SK-N-SH treated with all-trans-retinoic acid at 6 μM for 48 hours (cell line): ENCODE measurements at places on chromosomes 4 and X.

GRCh38 chr4:69689599-69689998, 36.6 kb upstream of the UGT2A1 start:
- peak; percentile 67 for ATAC-seq

DNA sequence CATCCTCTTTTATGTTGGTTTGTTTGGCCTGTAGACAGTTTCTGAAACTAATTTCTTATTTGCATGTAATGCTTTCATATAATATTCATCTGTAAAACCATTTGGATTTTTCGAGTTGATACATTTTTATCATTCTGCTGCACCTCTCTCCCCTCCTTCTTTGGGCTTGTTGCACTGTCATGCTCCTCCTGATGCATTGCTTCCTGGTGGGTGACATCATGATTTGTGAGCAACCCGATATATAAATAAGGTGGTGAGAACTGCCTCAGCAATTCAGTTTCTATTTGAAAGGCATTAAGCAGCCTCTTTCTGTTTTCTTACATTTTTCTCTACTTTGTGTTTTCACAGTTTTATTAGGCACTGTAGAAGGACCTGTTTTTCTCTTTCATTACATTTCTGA, 515.7 kb downstream of the RPA4 start:
- peak; percentile 81 for ATAC-seq

GRCh38 chr4:7658341-7659204, 223.8 kb upstream of the PSAPL1 start:
- ATAC-seq = no peak

- ATAC-seq = peak; percentile 99
These were observed 89.6 kb upstream of the PRPS2 start for GRCh38 chrX:12701628-12702027.

DNA sequence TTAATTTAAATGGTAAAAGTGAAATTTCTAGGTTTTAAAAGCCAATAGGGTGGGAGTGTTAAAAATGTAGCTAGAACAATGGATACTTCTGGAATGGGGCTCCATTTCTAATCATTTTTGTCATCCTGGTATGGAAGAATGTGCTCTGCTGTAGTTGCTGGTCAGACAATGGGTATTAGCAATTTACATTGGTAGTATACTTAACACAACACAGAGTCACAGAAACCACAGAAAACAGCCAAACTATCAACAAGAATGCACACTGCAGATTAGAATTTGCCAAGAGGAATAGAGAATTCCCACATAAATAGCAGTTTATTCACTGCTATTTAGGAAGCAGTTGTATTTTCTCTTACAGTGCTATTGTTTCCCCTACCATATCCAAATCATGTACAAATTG, 319.6 kb downstream of the PPP3CA start:
- ATAC-seq = no peak

- ATAC-seq = no peak
These were observed 755.4 kb upstream of the HTR2C start for GRCh38 chrX:113828470-113828869.

DNA sequence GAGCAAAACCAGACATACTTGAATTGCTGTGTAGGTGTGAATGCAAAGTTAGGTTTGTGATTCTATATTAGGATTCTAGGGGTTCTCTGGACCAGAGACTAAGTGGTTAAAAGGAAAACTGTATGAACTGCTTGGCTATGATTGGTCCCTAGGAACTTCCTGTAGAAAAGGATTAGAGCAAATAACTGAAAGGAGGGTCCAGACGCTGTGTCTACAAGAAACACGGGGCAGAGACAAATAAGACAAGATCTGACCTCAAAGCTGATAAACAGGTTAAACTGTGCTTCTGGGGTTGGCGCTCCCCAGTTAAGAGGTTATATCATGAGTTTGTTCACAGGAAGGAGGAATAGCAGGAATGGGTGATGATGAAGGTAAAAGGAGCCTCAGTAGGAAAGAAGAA, 183.6 kb downstream of the MGST2 start:
- ATAC-seq = peak; percentile 62

- ATAC-seq = no peak
These were observed 79.9 kb downstream of the NKX6-1 start for GRCh38 chr4:84419201-84419600.

DNA sequence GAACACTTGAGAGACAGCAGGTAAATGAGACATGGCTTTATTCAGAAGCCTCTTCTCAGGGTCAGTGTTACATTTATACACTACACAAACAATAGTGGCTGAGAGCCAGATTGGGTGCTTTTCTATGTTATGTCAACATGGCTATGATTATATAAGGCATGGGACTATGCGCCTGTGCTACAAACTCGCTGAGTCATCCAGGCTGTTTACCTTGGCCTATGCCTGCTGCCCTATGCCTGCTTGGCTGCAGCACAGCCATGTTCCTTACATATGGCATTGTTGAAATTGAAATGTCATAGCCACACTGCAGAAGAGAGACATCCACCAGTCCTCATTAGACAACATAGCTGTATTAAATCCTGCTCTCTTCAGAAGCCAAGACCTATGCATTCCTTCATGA, 236.3 kb upstream of the NWD2 start:
- ATAC-seq = no peak

- ATAC-seq = no peak
These were observed 95.9 kb upstream of the GALNTL6 start for GRCh38 chr4:171717231-171717741.

- no peak for ATAC-seq
These were observed 253.5 kb downstream of the ARHGAP24 start for GRCh38 chr4:85728464-85728863.

DNA sequence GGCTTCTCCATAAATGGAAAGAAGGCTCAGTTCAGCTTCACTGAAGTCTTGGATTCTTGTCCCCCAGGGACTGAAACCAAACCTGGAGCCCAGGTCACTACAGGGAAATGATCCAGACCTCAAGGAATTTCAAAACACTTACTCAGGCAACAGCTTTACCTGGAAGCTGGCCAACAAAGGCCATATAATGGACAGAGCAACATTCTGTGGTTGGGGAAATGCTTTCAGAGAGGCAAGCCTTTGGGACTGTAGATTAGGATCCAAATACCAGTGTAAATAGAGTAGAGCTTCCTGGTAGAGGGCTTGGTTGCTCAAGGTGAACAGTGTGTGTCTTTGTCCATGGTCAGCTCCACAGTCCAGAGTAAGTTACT, 57.0 kb upstream of the PROM1 start:
- ATAC-seq = peak; percentile 91

GRCh38 chrX:124435616-124436015, 89.3 kb downstream of the SH2D1A start:
- ATAC-seq = no peak

- no peak for ATAC-seq
These were observed 46.6 kb downstream of the SMPX start for GRCh38 chrX:21711129-21711847.

DNA sequence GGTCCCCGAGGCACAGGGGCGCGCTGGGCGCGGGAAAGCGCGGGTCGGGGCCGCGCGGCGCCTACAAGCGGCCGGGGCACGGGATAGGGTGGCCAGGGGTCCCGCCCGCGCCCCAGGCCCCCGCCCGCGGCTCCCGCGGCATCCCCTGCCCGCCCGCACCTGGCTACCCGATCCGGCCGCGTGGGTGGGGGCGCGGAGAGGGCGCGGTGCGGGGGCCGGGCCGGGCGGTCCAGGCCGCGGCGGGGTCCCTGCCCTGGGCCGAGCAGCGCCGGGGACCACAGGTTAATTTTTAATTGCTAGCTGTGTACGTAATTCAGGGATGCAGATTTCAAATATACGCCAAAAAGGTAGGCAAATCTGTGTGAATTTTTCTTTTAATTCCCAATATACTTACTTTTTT, 44.3 kb upstream of the FAM47C start:
- ATAC-seq = no peak

GRCh38 chr4:152424977-152425376, 110.9 kb downstream of the FBXW7 start:
- ATAC-seq = no peak

- peak; percentile 68 for ATAC-seq
These were observed 12.9 kb downstream of the DCTD start for GRCh38 chr4:182904211-182904761.

DNA sequence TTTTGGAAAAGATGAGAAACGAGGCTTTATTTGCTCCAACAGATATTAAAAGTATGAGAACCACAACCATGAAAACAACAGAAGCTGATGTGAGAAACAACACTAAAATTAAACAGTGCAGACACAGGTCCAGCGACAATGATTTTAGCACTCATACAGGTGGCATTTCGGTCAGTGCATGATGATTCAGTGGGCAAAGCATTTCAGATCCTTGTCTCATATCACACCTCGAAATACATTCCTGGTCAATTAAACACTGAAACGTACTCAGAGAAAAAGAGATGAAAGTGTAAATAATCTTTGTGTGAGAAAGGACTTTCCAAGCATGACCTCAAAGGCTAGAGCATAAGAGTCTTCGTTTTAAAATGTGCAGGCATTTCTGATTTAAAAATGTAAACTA, 85.2 kb downstream of the ACOX3 start:
- ATAC-seq = no peak

DNA sequence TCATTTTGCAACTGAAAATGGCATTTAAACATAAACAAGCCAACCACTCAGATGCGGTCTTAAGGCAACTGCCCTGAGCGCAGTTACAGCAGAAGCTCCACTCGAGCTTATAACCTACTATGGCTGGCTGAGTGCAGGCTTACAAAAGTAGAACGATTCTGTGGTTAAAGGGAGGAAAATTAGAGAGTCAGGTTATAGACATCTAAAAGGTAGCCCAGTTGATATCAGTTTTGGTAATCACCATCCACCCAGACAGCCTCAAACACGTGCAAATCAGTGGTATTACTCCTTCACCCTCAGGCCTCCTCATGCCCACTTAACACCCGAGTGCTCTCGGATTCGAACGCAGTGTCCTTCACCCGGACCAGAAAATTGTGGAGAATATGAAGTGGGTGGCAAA, 3.1 kb downstream of the LEF1 start:
- ATAC-seq = no peak

DNA sequence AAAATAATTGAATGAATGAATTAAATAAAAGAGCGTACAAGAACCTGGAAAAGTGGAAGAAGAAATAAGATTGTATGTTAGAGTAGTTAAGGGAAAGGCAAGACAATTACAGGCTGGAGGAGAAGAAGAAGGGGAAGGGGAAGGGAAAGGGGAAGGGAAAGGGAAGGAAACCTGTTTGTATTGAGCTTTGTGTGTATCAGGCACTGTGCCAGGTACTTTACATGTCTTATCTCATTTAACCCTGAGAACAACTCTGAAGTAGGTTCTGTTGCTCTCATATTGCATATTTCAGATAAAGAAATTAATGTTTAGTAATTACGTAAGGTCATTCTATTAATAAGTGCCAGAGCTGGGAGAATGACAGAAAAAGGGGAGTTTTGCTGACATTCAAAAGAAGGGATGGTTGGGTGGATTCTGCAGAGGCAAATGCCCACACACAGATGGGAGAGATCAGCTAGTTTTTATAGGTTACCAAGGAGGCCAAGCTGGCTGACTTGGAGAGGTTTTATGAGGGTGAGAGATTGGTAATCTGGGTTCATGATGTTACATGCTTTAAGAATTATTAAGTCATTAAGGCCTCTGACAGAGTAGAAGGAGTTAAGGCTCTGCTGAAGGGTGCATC, 92.3 kb upstream of the LCORL start:
- no peak for ATAC-seq

DNA sequence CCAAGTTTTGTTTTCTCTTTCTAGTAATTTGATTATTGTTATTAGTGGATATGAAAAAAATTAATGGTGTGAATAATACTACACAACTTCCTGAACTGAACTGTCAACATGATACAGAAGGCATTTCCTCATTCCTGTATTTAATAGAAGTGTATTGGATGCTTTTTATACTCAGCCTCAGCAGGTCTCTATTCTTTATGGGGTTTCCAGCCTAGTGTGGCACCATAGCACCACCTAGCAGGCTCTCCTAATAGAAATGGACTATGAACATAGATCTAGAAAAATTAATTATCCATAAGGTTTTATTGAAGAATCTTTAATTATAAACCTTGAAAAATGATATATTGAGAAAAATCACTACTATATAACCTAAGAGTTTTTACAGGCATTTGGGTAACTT, 52.4 kb downstream of the GLRB start:
- peak; percentile 93 for ATAC-seq

DNA sequence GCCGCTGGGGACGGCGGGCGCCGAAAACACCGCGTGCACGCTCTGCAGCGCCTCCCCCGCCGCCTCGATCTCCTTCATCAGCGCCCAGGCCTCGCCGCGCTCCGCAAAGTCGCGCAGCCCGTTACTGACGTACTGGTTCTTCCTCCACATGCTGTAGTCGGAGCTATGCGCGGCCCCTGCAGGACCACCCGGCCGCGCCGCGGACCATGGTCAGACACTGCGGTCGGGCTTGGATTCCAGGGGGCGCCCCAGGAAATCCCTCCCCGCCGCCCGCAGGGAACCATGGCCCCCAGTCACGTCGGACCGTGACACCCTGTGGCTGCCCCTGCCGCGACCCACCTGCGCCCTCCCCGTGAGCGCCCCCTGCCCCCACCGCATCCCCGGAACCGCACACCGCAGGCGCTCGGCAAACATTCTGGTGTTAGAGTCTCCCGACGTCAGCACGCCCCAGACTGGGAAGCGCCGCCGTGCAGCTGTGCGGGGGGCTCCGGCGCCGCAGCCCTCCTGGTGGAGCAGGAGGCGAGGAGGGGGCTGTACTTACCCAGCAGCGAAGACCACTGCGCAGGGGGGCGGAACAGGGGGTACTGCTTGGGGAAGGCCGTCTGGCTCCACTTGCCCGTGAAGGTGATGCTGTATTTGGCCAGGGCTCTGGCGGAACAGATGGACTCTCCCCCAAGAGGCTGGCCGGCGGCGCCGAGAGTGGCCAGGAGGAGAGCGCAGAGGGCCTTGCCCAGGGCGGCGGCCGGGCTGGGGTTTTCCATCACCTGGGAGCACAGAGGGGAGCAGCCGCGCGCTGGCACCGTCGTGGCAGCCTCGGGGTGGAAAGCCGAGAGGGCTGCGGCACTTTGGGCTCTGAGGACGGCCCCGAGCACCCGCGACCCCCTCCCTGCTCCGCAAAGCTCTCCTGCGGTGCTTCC, 814 bp downstream of the SPON2 start:
- ATAC-seq = no peak

- no peak for ATAC-seq
These were observed 13.6 kb upstream of the FREM3 start for GRCh38 chr4:143713955-143714625.

GRCh38 chr4:110265001-110265400, 66.6 kb upstream of the ELOVL6 start:
- ATAC-seq = no peak

GRCh38 chrX:134650701-134651100, 7.6 kb downstream of the PLAC1 start:
- no peak for ATAC-seq

DNA sequence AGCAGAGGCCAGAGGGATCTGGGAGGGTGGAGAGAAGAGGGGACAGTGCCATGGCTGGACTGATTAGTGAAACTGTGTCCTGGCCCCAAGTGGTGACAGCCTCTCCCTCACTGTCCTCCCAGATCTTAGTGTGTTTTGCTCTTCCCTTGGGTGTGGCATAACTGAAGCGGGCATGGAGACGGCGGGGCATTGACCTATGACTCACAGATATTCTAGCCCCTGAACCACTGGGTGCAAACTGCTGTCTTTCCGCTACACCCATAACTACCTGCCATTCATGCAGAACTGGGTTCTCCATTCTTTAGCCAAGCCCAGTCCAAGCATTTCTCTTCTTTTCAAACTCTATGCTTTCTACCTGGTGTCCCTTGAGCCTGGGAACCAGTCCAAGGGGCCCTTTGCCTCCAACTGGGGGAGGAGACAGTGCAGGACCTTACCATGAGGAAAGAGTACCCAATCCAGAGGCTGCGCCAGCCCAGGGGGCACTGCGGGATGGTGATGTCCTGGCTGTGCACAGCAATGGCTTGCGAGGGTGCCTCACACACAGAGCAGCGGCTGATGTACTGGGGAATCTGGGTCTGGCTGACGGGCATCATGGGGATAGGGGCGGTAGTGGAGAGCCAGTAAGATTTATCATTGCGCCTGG, 67.6 kb downstream of the ATG4A start:
- no peak for ATAC-seq
